ENCODE measurements at places on chromosomes 2 and 18. TPM values are rescaled to one million over a fixed set of nuclear protein-coding genes. Genes with fewer than 3 reads are reported as not detected.

DNA sequence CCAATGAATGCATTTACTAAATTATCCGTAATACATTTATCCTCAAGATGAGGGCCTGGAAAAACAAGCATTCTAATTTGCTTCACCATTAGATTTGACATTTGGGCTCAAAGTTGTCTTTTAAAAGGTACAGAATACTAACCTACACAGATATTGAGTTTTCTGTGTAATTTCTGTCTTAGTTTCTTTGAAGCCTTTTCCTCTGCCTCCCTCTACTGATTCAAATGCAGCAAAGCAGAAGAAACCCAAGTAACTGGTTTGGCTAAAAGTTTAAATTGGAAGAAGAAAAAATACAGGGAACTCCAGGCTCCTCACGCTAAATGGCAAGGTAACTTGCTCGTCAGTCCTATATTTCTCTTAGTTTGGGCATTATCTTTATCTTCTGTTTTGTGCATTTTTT, 53.3 kb upstream of the SLC5A7 start:
- DNase-seq, result no peak

GRCh38 chr2:128797937-128798336, 479.3 kb upstream of the HS6ST1 start:
- no peak for DNase-seq

DNA sequence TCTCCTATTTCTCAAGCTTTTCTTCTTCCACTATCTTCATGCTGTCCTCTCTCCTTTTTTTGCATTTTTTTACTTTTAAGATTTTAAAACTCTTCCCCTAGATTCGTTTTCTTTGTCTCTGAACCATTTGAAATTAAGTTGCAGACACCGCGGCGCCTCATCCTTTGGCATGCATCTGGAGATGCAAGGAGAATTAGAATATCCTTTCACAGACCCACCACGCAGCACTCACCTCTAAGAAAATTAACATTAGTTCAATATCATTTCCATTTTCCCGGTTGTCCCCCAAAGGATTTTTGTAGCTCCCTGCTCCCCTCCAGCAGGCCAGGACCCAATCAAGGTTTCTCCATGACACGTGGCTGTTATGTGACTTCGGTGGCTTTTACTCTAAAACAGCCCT, 88.8 kb downstream of the C1QL2 start:
- DNase-seq, result no peak

GRCh38 chr2:64410671-64411070, 43.3 kb upstream of the LGALSL start:
- no peak for DNase-seq

- DNase-seq, result no peak
These were observed 42.7 kb downstream of the ZNF516 start for GRCh38 chr18:76452357-76452756.

- no peak for DNase-seq
These were observed 22.6 kb downstream of the FER1L5 start for GRCh38 chr2:96665083-96665569.

GRCh38 chr2:176490061-176490861, 221.0 kb downstream of the MTX2 start:
- DNase-seq, result peak; percentile 43

GRCh38 chr2:216503159-216503629, 4.5 kb downstream of the RPL37A start:
- DNase-seq, result no peak

- DNase-seq, result no peak
These were observed 33.7 kb upstream of the RFX8 start for GRCh38 chr2:101508636-101509035.

GRCh38 chr2:159156834-159157233, 129.7 kb downstream of the WDSUB1 start:
- DNase-seq, result no peak

DNA sequence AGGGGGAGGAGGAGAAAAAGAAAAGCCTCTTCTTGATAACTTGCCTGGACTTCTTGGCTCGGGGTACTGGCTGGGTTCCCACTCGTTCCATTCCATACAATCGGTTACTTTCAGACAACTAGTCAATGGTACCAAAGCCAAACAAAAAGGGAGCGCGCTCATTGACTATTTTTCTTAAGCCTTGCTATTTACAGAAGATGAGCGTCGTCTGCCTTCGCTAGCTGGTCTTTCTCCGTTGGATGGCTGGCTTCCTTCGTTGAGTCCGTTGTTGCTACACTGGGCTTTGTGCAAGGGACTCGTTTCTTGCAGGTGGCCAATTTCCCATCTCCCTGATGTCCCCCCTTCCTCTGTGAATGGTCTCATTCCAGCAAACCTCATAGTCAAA, 260.4 kb downstream of the ZNF516 start:
- no peak for DNase-seq

DNA sequence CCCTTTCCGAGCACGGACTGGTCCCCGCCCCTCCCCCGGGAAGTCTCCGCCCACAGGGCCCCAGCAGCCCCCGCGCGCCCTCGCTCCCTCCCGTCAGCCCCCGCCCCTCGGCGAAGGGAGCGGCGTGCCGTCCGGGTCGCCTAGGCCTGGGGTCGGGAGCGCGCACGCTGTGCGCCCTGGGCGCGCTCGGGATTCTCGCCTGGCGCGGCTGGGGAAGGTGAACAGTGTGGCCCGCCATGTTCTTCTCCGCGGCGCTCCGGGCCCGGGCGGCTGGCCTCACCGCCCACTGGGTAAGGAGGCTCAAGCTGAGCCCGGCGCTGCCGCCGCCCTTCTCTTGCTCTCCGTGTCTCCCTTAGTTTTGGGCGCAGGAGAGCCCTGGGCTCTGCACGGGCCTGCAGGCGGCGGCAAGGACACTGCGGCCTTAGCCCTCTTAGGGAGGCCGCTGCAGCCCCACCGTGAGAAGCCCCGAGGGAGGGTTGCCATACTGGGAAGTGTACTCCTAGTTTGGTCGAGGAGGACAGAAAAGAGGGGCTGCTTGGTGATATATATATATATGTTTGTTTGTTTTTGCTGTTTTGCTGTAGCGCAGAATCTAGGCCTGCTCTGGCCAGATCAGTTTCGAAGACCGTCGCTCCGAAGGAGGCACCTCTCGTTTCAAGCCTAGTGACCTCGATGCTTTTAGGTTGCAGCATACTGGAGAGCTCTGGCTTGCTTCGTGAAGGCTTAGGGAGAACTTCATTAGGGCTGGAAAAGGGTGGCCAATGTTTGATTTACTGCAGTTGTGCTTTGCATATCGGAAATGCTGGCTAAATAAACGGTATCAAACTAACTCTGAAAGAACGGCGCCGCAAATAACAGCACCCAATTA, at the start of gene NDUFV2:
NDUFV2 (plus strand) TSS at position 192 of the 868 bp plus-strand sequence; CDS start at position 237, 45 bp downstream.
- DNase-seq, result peak; percentile 92

DNA sequence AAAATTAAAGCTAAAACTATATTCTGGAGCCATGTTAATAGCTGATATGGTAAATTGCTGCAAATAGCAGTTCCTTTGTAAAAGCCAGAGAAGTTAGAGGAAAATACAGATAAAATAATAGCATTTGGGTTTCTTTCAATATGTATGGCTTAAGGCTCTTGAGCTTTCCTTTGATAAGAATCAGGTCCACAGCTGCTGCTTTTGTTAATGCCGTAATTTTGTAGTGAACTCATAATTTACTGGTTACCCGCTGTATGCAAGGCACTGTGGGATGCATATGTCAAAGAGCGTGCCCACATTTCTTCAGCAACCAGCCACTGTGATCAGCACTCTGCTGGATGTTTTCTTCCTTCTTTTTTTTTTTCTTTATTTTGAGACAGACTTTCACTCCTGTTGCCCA, 79.1 kb downstream of the MOGAT1 start:
- DNase-seq, result no peak

The CYP27A1 gene
- 57.6 TPM for polyA plus RNA-seq

The LYPD1 gene
- polyA plus RNA-seq, result 99.7 TPM

The GAL3ST2 gene
- polyA plus RNA-seq, result 0.56 TPM

The DNAJC5G gene
- polyA plus RNA-seq, result 1.0 TPM

The GDF7 gene
- polyA plus RNA-seq, result 3.5 TPM

The TMEM200C gene
- 1.8 TPM for polyA plus RNA-seq

The FBXO48 gene
- polyA plus RNA-seq, result 2.2 TPM

The ALPG gene
- not detected for polyA plus RNA-seq
